ENCODE measurements at places on chromosomes 16 and 17.

GRCh38 chr17:28204751-28205150 is 114.2 kb upstream of the TMEM97 start:
- DNase-seq: peak; percentile 27

DNA sequence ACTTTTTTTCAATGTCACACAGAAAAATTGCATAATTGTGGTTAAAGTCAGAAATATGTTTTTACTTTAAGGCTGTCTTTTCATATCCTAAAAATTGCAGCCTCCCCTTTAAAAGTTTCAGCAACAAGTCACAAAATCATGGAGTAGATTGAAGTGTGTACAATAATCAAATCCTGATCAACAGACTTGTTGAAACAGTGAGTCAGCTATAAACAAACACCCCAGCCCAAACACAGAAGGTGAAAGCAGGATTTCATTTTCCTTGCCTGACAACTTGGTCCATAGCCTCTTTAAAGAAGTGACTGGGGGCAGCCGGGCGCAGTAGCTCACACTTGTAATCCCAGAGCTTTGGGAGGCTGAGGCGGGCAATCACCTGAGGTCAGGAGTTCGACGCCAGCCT is 59.9 kb downstream of the WNT3 start:
- DNase-seq: no peak

DNA sequence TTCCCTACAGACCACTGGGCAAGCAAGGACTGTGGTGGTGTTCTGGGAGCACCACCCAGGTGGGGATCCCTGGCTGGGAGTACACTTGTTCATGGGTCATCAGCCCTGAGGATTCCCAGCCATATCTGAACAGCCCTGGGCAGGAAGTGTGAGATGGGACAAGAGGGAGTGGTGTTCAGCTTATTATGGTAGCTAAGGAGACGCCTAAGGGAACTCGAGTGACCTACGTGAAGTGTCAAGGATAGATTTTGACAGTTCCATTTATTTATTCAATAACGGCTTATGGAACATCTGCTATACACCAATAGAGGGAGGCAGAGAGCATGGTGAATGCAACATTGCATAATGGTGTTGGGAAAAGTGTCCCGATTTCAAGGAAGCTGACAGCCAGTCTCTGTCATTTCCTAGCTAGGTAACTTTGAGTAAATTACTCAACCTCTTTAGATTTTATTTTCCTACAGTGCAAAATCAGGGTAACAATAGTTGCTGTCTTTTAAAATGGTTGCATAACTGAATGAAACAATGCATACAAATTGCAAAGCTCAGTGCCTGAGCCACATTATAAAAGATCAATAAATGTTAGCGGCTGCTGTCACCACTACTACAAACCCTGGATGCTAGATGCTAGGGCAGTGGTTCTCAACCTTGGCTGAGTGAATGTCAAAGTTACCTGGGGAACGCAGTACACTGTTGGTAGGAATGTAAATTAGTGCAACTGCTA is 534.1 kb downstream of the GRIN2A start:
- DNase-seq: peak; percentile 14

DNA sequence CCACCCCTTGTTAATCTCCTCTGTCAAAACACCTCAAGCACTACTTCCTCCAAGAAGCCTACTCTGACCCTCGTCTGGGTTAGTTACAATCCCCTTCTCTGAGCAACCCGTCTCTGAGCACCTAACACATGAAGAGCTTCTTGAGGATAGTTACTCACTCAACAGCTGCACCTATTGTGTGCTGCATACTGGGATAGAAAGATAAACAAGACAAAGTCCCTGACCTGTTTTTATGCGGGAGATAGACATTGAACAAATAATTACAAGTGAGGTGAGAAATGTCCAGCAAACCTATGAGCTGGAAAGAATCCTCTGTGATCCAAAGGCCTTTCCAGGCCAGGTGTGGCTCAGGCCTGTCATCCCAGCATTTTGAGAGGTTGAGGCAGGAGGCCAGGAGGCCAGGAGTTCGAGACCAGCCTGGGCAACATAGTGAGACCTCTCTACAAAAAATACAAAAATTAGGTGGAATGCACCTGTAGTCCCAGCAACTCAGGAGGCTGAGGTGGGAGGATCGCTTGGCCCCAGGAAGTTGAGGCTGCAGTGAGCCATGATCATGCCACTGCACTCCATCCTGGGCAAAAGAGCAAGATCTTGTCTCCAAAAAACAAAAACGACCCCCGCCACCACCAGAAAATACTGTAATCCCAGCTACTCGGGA is 5.5 kb upstream of the ZNF771 start:
- DNase-seq: no peak

- DNase-seq: no peak
Observed at GRCh38 chr17:78793968-78794367, 11.9 kb upstream of the CYTH1 start.

DNA sequence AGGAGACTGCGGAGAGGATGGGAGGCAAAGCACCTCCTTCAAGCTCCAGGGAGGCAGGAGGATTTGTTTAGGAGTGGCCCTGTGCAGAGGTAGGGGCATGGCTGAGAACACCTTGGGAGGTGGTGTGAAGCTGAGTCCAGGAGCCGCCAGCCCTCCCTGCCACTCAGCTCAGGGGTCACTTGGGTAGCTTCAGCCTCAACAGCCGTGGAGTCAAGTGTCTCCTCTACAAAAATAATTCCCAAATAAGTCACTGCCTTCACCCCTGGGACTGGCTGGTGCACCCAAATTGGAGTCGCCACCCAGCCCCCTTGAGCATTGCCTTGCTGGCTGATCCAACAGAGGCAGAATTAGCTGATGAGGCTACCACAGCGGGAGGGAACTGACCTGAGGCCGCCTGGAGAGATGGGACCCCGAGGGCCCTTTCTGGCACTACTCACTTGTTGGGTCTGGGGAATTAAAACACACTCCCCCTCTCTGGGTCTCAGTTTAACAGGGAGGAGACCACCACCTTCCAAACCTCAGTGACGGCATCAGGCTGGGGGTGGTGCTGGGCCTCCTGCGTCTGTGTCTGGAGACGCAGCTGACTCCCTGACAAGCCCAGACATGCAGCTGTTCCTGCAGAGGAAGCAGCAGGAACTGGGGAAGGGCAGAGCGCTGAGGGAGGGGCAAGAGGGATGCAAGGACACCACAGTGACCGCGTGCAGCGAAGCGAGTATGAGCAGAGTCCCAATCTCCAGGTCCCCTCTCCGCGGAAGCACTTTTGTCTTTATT is 87.9 kb upstream of the TOB1 start:
- peak; percentile 79 for DNase-seq
